ENCODE measurements at places on chromosomes 1 and 21. TPM values are rescaled to one million over a fixed set of nuclear protein-coding genes. Genes with fewer than 3 reads are reported as not detected.

GRCh38 chr1:24526940-24527542, 24.4 kb downstream of the RCAN3 start:
- no peak for DNase-seq

DNA sequence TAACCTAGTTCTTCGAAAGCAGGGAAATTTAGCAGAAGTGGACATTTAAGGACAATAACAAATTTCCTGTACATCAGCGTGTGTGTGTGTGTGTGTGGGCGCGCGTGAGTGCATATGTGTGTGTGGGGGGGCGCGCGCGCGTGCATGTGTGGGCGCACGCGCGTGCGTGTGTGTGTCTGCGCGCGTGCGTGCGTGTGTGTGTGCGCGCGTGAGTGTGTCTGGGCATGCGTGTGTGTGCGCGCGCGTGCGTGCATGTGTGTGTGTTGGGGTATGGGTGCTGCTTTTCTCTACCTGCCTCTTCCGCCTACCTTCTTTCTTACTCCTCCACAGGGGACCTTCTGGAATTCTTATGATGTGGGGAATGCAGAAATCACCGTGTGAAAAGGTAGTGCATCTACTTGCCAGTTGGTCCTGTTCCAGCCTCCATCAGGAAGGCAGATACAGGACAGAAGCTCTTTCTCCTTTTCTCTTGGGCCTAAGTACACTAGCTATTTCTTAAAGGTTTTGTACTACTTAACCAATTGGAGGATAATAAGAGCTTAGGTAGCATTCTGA, 165.4 kb upstream of the KCNK2 start:
- DNase-seq: no peak

- no peak for DNase-seq
Measured at GRCh38 chr1:23194119-23194984, 22.9 kb downstream of the HTR1D start.

DNA sequence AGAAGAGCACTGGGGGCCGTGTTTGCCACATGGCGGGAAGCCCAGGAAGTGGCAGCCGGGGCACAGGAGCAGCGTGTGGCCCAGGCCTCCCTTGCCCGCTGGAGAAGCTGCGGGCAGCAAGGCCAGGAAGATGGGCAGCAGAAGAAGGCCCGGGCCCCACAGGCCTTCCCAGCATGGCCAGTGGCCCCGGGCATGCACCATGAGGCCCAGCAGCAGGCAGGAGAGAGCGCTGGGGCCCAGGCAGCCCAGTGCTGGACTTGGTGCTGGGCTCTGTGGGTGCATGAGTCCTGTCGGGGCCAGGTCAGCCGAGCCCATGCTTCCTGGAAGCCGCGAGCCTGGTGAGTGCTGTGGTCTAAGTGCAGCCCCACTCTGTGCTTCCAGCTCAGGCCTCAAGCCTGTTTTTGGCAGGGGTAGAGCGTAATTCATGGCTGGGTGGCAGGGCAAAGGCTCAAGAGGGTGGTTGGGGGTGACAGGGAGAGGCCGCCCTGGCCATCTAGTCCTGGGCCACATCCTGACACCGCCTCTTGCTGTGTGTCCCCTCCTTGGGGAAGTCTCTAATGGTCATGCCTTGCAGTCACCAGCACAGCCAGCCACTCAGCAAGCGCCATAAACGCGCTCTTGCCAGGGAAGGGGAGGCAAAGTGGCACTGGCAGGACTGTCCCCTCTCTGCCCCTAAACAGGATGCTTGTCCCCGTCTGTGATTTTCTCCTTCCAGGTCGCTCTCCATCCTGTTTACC, 21.3 kb downstream of the MTHFR start:
- DNase-seq: no peak

GRCh38 chr1:241932845-241933244, 24.7 kb upstream of the BECN2 start:
- DNase-seq: no peak

DNA sequence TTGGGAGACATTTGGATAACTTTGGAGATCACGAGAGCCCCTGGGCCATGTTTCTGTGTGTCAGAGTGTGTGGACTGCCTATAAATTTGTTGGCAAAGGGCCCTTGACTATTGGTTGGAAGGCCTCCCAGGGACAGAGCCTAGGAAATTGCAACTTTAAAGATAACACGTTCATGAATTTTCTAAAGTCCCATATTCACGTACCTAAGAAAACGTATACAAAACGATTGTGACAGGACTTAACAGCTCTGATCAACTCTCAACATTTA, 55.8 kb downstream of the DOP1B start:
- DNase-seq: no peak

GRCh38 chr1:23288201-23288600, 55.9 kb downstream of the HNRNPR start:
- DNase-seq: no peak

DNA sequence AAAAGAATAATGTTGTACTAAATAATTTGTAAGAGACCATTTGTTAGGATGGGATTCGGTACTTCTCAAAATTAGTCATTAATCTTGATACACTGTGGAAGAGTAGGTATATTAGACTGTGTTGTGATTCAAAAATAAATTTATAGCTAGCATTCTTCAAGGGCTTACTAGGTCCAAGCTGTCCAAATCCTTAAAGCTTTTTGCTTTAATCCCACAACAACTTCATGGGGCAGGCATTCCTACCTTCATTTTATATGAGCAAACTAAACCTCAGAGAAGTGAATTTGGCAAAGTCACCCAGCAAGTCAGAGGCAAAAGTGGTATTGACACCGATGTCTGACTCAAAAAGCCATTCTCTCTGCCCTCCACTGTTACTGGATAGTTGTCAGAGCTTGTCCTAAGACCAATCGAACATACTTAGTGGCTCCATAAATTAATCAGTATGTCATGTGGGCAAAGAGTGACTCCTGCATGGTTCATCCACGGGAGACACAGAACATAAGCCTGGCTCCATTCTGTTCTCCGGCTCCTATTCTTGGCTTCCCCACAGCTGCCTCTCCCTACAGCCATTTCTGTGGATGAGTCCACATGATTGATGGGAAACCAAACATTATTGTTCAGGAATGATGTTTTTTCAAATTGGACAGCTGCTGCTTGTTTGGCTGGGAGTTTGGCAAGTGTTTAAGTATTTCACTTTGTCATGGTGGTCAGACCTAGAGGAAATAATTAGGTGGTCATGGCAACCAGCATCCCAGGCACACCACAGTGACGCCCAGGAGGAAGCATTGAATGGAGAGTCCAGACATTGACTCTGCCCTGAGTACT, 133.4 kb upstream of the FGGY start:
- no peak for DNase-seq

- no peak for DNase-seq
Measured at GRCh38 chr1:239443361-239443760, 57.0 kb downstream of the CHRM3 start.

DNA sequence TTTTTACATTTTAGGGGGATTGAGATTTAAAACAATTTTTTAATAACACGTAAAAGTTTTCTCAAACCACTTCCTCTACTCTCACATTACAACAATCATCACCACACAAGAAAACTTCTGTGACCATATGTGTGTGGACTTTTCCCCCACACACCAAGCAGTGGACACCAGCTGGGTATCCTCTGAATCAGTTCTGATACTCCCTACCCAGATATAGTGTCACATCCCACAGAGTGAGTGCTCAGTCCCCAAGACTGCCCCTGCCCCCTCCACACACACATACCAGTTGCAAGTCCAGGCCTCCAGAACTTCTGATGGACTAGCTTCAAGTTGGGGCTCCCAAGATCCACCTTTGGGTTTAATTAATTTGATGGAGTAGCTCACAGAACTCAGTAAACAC, 53.3 kb upstream of the QSOX1 start:
- no peak for DNase-seq

DNA sequence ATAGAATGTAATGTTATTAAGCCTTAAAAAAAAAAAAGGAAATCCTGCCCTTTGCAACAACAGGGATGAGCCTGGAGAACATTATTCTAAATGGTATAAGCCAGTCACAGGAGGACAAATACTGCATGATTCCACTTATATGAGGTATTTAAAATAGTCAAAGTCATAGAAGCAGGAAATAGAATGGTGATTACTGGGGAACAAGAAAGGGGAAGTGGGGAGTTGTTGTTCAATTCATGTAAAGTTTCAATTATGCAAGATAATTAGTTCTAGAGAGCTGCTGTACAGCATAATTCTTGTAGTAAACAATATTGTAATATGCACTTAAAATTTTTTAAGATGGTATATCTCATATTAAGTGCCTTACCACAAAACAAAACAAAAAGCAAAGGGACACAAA, 13.2 kb downstream of the FCER1A start:
- DNase-seq: no peak

GRCh38 chr1:89147678-89148658, 22.1 kb upstream of the GBP2 start:
- DNase-seq: no peak

GRCh38 chr1:36796733-36797132, 237.6 kb downstream of the GRIK3 start:
- no peak for DNase-seq

GRCh38 chr1:111669268-111669667, 49.7 kb downstream of the RAP1A start:
- no peak for DNase-seq

- DNase-seq: peak; percentile 68
Measured at GRCh38 chr1:200738949-200739651, 407 bp downstream of the CAMSAP2 start.

- no peak for DNase-seq
Measured at GRCh38 chr1:229452956-229453801, 19.3 kb upstream of the ACTA1 start.

- DNase-seq: no peak
Measured at GRCh38 chr1:116128664-116129063, 17.5 kb downstream of the MAB21L3 start.

DNA sequence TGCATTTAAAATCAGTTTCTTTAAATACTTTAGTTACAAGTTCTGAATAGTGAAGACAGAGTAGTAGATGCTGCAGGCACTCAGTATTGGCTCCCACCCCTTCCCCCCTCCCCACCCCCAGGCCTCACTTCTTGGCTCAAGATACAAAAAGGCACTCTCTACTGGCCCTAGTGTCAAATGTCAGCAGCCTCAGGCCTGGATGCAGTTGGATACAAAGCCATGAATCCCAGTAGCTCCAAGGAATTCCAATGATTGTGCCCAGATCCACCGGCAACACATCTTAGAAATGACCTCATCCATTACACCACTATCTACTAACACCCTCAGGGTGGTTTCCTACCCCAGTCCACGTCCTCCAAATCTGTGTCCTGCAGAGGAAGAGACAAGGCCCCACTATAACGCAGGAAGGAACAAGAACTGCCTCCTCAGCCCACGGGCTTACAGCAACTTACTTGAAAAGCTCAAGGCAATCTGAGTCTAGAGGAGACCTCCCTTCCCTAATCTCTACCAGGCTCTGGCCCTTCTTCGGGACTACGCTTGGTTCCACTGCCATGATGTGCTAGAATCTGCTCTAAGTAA, 17.6 kb downstream of the ACADM start:
- no peak for DNase-seq

DNA sequence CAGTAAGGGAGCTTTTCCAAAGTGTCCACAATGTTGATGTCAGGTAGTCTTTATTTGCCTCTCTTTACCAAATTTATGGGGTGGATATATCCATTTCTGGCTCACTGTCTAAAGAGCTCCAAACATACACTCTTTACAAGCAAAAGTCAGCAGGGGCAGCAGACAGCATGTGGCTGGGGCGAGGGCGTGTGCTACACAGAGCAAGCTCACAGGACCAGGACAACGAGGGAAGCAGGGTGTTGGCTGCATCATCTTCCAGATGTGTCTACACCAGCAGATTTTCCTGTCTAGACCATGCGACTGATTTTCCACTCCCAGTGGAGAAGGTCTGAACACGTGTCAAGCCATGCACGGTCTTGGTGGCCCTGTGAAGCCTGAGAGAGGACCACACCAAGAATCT, 123.8 kb downstream of the TRABD2B start:
- DNase-seq: no peak

GRCh38 chr1:155005076-155006011, 2.7 kb downstream of the ZBTB7B start:
- peak; percentile 92 for DNase-seq

DNA sequence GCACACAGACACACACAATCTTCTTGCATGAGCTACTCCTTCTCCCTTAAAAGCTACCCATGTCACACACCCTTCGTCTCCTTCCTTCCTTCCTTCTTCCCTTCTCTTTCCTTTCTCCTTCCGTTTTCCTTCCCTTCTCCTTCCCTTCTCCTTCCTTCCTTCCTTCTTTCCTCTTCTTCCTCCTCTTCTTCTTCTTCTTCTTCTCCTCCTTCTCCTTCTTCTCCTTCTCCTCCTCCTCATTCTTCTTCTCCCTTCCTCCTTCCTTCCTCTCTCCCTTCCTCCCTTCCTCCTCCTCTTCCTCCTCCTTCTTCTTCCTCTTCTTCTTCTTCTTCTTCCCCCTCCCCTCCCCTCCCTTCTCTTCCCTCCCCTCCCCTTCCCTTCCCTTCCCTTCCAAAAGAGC, 52.1 kb upstream of the LEPR start:
- no peak for DNase-seq

DNA sequence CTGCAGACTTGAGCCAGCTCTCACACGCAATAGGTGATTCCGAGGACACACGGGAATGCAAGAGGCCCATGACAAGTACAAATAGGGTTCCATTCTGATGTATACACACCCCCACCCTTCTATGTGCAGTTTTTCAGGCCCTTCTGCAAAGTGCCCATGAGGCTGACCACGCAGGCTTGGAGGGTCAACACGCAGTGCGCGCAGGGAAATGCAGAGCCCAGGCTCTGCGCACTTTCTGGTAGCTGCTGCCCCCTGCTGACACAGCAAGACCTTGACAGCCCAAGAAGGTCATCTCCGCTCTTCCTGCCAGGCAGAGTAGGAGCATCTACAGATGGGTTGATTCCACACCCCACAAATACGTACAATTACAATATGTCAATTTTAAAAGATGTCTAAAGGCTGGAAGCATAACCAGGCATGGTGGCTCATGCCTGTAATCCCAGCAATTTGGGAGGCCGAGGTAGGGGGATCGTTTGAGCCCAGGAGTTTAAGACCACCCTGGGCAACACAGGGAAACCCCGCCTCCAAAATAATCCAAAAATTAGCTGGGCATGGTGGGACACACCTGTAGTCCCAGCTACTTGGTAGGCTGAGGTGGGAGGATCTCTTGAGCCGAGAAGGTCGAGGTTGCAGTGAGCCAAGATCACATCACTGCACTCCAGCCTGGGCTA, 18.5 kb downstream of the SH3BP5L start:
- DNase-seq: peak; percentile 67

DNA sequence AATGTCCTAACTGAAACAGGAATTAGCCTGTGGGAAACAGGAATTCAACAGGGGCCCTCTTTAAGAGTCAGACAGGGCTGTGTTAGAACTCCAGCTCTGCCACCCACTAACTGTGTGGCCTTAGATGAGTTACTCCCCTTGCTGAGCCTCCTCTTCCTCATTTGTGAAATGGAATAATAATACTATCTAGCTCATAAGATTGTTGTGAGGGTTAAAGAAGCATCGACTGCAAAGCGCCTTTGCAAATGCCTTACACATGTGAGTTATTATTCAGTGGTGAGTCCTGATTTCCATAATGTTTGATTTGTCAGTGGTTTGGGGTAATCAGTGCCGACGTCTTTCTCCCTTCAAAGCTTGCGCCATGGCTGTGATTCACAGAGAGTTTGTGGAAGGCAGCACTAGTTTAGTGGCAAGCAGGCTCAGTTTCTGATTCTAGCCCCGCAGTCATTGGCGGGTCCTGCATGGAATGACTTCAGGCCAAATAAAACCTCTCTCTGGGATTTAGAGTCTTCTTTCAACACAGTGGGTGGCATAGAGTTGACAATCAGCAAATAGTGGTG, 388.5 kb downstream of the PLPP3 start:
- no peak for DNase-seq

The C1orf87 gene
- total RNA-seq: not detected

The DMBX1 gene
- not detected for total RNA-seq

The JMJD4 gene
- total RNA-seq: 10.3 TPM

The TMEM52 gene
- 11.3 TPM for total RNA-seq

The CLCA4 gene
- not detected for total RNA-seq

The PGLYRP4 gene
- not detected for total RNA-seq

The C2CD4D gene
- total RNA-seq: not detected

The DCST1 gene
- 0.13 TPM for total RNA-seq

The YY1AP1 gene
- 20.4 TPM for total RNA-seq
